ENCODE measurements at places on chromosomes 7 and 10.

DNA sequence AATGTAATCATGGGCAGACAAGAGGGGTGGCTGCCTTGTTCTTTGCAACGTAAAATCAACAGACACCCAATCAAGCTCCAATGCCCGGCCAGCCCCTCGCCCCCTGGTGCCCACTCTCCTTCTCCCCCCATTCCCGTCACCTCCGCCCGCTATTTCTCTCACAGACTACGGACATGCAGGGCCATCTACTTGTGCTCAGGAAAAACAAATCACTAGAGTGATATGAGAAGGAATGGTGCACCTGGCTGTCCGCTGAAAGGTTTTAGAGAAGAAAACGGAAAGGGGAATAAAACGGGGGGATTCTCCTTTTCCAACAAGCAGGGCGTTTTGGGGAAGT lies 396 bp downstream of the GRM8 start:
- DNase-seq: no peak

- DNase-seq: no peak
Measured at GRCh38 chr7:37420946-37421695, 27.5 kb downstream of the ELMO1 start.

DNA sequence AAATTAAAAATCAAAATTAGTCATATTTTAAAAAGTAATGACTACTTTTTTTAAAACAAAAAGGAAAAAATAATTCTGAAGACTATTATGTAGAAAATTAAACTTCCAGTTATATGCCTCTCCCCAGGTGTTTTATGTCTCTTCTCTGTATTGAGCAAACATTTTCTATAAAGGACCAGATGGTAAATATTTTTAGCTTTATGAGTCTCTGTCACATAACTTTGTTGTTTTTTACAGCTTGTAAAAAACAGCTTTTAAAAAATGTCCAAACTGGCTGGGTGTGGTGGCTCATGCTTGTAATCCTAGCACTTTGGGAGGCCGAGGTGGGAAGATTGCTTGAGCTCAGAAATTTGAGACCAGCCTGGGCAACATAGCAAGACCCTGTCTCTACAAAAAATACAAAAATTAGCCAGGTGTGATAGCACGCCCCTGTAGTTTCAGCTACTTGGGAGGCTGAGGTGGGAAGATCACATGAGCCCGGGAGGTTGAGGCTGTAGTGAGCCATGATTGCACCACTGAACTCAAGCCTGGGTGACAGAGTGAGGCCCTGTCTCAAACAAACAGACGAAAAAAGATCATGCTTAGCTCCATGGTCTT lies 23.5 kb downstream of the GARS1 start:
- no peak for DNase-seq

DNA sequence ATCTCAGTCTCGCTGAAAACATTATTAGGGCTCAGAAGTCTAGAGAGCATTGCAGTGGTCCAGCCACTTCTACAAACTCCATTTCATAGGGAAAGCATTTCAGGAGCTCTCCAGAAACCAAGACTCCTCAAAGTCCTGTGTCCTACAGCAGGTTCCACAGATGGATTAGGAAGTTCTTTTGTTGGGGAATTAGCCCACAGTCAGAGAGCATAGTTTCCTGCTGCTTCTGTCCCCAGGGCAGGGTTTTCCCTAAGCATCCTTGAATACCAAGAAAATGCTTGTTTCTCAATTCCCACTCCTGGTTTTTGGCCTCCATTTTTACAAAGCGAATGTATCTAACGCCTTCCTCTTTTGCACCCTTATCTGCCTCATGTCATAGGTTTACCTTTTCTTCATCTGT lies 235.9 kb upstream of the PODXL start:
- no peak for DNase-seq

DNA sequence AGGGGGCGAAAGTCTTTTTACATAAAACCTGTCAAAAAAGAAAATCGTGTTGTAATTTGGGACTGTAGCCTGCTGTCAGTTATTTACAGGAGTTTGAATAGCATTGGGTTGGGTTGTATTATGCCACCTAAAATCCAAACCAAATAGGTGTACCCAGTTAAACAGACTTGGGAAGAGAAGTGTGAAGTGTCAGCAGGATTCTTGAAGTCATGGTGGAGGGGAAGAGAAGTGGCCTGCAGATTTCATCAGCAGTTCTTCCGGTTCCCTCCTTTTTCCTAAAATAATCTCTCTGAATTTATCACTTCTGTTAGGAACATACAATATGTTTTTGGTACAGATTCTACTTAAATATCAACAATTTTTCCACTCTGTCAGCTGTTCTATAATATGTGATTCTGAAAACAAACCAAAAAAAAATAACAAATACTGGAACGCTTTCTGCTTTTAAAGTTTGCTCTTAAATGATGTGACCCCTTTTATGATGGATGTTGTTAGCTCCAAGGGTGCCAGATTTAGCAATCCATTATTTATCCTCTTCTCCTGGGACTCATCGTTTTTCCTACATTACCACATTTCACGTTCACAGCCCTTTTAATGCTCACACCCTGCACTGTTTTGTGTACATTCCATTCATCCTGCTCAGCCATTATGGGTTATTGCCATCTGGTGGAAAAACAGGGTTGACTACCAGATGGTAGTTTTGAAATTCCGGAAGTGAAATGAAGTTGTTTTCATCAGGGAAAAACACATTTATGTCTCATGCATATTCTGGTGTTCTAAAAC lies 18.7 kb upstream of the ARHGAP12 start:
- no peak for DNase-seq

DNA sequence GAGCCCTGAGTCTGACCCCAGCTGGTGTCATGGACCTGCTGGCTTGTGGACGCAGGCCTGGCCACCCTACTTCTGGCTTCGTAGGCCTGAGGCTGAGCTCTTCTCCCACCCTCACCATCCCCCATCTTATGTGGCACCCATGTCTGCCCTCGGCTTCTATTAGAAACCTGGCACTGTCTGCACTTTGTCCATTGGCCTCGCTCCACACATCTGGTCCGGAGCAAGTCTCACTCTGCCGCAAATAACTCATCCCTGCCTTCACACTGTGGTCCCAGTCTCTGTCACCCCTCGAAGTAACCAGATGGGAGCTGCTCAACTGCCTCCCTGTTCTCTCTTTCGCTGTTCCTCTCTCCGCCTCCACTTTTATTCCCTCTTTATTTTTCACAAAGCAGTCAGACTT lies 78.6 kb downstream of the TRRAP start:
- no peak for DNase-seq

- DNase-seq: no peak
Measured at GRCh38 chr7:101644879-101645278, 15.8 kb upstream of the MYL10 start.

DNA sequence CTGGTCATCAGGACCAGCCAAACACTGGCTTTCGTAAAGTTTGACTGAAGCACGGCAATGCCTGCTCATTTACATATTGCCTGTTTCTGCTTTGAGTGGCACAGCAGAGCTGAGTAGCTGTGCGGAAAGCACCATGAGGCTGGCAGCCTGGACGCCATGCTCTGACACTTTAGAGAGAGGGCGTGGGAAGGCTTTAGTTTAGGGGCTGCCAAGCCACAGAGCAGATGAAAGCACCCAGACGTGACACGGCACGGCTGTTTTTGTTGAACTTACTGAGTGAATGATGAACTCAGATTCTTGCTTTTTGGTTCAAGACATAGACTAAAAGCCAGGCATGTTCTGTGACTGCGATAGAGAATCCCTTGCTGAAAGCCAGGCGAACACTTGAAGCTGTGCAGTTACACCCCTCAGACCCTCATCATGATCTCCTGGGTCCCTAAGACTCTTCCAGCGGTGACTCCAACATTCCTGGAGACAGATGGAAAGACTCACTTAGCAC lies 182.1 kb downstream of the ZMYND11 start:
- DNase-seq: no peak

GRCh38 chr7:82542665-82543064 lies 99.1 kb upstream of the CACNA2D1 start:
- no peak for DNase-seq

- no peak for DNase-seq
Measured at GRCh38 chr7:109158246-109158645, 588.6 kb downstream of the DNAJB9 start.
